Heart left ventricle (tissue), 16 donors: ENCODE measurements at places on chromosomes 13 and 19. TPM values are rescaled to one million over a fixed set of nuclear protein-coding genes. Genes with fewer than 3 reads are reported as not detected.

MBD3L2 gene
- not detected for total RNA-seq

RAP2A gene
- 14.2 TPM for total RNA-seq

SLC10A2 gene
- total RNA-seq, result not detected

- DNase-seq, result no peak
Observed at GRCh38 chr13:58306062-58306461, 674.5 kb downstream of the PCDH17 start.

DNA sequence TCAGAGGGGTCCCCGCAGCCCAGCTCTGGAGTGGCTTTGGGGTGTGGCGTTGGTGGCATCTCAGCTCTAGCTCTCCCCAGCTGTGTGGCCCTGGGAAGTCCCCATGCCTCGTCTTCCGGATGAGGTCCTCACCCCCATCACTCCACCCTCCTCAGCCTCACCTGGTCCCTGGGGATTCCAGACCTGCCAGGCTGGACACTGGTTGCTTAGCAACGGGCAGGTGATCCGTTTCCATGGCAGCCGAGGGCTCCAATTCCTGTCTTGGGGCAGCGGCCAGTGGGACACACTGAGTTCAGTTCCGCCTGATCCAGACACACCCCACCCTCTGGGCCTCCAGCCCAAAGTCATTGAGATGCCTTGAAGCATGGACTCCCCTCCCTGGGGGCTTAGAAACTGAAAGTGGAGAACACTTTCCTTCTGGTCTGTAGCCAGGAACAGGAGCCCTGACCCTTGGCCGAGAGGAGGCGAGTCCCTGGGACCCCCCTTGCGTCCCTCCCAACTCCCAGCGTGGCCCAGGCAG is 7.7 kb upstream of the MISP start:
- DNase-seq, result peak; percentile 60

GRCh38 chr19:30374865-30375552 is 2.8 kb downstream of the ZNF536 start:
- no peak for DNase-seq

DNA sequence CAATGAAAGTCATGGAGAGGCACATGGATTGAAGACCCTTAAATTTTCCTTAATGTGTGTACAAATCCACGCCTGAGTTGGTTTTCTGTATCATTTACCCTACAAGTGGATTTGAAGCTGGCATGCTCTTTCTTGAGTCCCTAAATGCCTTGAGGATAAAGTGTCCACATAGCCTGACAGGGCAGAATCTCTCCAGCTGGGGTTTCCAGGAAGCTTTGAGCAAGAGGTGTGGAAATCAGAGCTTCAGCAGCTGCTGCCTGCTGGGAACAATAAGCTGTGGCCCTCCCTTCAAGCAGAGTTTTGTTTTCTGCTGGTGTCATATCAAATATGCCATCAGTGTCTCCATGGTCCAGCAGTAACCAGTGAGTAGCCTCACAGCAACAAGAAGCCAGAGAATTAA is 120.3 kb upstream of the SERTM1 start:
- no peak for DNase-seq

- DNase-seq, result no peak
Observed at GRCh38 chr13:45109102-45109720, 11.1 kb upstream of the GTF2F2 start.

DNA sequence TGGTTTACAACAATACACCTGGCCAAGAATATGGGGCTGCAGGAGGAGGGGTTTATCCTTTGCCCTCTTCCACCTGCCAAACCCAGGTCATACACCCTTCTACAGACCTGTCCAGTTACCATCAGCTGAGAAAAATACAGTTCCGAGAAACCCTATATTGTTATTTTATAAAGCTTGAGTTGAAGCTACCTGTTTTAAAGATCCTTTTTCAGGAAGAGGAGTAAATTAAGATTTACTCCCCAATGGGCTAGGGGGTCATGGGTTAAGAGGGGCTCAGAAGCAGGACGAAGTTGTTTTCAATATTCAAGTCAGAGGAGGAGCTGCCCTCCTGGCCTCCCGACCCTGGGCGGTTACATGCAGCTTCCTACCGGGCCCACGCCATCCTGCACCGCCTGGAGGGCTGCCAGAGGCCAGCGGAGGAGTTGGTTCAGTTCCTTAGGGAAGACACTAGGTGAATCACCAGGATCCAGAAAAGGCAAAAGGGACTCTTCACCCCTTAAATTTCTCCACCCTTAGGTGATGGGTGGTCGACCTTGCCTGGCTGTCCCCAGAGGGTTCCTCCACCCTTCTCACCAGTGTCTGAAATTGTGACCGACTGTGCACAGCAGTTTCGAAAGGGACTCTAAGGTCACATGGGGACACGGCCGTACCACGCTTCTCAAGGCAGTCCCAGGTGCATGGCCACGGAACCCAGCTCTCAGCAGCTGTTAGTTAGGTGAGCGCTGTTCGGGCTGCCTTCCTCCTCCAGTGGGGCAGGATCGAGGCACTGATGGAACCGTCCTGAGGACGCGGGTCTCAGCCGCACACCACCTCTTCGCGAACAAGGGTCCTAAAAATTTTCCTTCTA is 1.2 kb downstream of the GJB2 start:
- DNase-seq, result no peak

GRCh38 chr19:42412661-42413076 is 14.5 kb downstream of the LIPE start:
- peak; percentile 53 for DNase-seq

DNA sequence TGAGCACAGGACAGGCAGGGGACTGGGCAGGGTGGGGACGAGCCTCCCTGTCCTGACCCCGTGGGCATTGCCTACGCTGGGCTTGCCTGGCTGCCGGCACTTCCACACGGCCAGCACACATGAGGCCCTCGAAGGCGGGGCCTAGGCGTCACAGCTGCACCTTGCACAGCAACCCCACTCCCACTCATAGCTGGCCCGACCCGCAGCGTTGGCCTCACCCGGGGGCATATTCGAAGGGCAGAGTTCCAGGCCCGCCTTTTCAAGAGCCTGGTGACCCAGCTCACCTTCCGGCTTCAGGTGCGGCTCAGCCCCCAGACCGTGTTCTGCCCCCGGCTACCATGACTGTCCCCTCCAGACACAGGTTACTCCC is 16.9 kb upstream of the PROZ start:
- no peak for DNase-seq

GRCh38 chr19:42831221-42832019 is 48.1 kb downstream of the PSG1 start:
- no peak for DNase-seq

- DNase-seq, result no peak
Observed at GRCh38 chr13:50152224-50152623, 137.0 kb downstream of the KCNRG start.
